ENCODE measurements at places on chromosomes 1 and 21.

DNA sequence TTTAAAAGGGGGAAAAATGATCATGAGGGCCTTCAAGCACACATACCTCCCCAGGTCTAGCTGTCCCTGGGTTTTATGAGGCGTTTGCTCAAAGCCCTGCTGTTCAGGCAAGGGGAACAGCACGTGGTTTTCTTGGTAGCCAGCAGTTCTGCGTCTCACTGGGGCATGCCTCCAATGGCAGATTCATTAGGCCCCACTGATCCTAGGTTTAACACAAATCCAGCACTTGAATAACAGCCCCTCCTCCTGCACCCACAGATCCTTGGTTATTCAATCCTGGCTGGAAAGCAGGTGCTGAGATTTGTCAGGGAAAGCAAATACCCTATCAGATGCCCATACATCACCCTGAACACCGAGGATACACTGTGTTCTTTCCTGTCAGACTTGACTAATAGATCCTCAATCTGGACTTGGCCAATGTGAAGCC is 106.4 kb downstream of the ZC3H11B start:
- no peak for DNase-seq

GRCh38 chr1:26391450-26391849 is 18.9 kb upstream of the ZNF683 start:
- no peak for DNase-seq

DNA sequence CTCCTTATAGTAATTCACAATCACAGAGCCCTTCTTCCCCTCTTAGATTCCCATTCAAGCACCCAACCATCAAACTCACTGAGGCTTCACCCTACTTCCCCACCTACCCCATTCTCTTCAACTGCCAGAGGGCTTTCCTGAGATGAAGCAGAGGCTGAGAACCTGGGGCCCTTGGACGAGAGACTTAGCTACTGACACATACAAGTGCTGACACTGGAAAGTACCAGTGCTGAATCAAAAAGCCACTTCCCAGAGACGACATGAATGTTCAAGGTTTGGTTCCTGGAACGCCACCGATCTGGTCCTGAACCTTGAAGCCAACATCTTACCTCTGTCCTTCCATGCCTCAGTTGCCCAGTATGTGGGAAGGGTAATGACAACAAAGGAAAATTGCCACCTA is 16.6 kb upstream of the RAP1A start:
- no peak for DNase-seq

- no peak for DNase-seq
Observed at GRCh38 chr1:41629571-41629970, 145.1 kb upstream of the EDN2 start.

DNA sequence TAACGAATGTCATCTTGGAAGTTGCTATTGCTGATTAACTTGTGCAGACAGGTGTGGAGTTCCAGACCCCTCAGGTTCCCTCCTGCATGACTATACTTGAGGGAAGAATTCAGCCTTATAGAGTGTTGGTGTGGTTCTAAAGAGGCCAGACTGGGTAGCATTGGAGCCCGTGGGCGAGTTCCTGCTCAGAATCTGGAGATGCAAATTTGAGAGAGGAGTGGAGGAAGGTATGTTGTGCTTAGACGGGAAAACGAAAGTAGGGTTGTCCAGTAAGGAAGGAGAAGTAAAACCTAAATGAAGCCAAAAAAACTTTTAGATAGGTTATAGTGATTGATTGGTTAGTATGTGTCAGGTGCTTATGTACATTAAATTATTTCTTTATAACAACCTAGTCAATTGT is 79.2 kb downstream of the ZNF326 start:
- DNase-seq: no peak

DNA sequence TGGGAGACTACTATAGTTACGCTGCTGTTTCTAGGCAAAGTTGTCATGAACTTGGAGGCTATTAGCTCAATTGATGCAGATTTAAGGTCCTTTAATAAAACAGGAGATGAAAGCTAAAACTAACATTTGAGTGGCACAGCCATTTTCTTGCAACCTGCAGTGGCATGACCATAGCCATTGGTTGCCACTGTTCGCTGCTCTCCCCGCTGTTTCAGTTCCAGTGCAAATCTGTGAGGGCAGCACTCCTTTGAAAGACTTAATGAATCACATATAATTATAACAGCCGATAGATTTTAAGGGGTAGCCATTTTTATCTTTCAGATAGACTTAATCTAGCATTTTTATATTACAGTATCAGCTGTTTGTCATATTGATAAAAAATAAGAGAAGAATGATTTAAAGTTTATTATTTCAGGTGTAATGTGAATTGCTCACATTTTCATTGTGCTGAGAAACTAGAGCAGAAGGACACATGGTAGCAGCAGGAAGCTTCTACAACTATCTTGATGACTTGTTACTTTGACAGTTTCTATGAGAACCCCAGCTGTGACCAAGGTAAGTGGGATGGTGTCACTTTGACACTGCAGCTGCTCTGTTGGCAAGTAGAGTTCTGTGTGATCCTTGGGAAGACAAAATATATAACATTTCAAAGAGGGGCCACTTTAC is 203.7 kb downstream of the PLA2G4A start:
- no peak for DNase-seq

GRCh38 chr1:231460614-231461013 is 38.5 kb upstream of the EGLN1 start:
- no peak for DNase-seq

GRCh38 chr21:35737899-35738346 is 322.4 kb downstream of the SETD4 start:
- no peak for DNase-seq
